Right lung (tissue), 10 donors: ENCODE measurements at places on chromosomes 12 and 14. TPM values are rescaled to one million over a fixed set of nuclear protein-coding genes. Genes with fewer than 3 reads are reported as not detected.

- DNase-seq = no peak
These were observed 27.2 kb upstream of the FBRSL1 start for GRCh38 chr12:132462788-132463187.

Gene NR1H4
- polyA plus RNA-seq = 0.40 TPM

Gene DNAH10
- polyA plus RNA-seq = 8.5 TPM

DNA sequence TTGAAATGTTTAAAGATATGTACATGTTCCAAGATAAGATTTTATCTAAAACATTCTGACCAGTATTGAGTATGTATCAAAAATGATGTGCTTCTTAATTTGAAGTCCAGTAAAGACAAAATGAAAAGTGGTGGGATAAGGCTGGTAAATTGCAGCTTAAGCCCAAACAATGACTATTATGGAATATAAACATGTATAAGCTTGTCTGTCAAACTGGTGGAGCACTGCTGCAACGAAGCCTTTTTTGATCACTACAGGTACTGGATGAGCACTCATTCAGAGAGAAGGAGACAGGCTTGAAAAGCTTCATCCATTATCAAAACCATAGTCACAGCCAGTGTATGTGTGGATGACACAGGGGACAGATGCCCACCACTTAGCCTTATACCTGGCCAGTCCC lies 138.4 kb downstream of the ATP23 start:
- no peak for DNase-seq

Gene FAM90A1
- polyA plus RNA-seq = 1.5 TPM

DNA sequence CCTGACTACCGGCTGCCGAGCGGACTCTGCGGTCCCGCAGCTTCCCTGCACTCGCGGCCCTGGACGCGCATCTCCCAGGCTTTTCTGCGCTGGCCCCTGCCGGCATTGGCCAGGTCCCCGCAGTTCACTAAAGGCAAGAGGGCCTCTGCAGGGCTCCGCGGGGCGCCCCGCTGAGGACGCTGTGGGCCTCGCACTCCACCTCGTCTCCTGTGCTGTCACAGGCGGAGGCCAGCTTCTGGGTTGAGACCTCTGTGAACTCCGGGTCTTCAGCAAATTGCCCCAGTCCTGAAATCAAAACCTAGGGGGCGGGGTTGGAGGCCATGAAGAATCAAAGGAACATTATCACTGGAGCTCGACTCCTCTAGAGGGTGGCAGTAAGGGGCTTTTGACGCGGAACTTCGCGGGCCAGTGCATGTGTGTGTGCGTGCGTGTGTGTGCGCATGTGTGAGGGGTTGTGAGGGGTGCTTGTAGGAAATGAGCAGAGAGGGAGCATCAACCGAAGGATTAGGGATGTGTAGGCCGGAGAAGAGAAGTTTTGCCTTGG lies 68.5 kb upstream of the CAPRIN2 start:
- DNase-seq = peak; percentile 38

GRCh38 chr14:67522270-67522669 lies 10.8 kb upstream of the PLEKHH1 start:
- no peak for DNase-seq

DNA sequence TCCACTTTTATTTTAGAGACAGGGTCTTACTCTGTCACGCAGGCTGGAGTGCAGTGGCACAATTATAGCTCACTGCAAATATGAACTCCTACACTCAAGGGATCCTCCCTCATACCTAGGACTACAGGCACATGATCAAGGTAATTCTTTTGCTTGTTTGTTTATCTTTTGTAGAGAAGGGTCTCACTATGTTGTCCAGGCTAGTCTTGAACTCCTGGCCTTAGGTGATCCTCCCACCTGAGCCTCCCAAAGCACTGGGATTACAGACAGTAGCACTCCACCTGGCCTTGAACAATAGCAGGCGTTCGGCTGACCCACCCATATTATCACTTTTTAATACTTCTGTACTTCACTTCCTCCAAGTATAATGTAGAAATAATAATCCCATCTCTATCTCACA lies 1.4 kb upstream of the RACGAP1 start:
- no peak for DNase-seq

DNA sequence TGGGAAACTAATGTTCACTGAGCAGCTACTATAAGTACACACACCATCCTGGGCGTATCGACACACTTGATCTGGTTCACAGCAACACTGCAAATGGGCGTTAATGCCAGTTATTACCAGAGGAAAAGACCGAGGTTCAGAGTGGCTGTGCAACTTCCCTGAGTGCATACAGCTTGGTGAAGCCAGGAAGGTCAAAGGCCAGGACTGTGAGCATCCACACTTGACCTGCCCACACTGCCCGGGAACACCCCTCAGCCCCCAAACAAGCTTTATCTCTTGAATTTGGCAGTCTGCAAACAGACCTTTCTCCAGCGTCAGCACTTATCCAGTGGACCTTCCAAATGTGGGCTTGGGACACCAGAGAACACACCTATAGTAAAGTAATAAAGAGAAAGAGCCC lies 312.6 kb downstream of the BCL11B start:
- no peak for DNase-seq
